ENCODE measurements at places on chromosomes 4 and X. TPM values are rescaled to one million over a fixed set of nuclear protein-coding genes. Genes with fewer than 3 reads are reported as not detected.
A peak's percentile ranks its signal among the peaks of the same experiment; 100 is the strongest.

DNA sequence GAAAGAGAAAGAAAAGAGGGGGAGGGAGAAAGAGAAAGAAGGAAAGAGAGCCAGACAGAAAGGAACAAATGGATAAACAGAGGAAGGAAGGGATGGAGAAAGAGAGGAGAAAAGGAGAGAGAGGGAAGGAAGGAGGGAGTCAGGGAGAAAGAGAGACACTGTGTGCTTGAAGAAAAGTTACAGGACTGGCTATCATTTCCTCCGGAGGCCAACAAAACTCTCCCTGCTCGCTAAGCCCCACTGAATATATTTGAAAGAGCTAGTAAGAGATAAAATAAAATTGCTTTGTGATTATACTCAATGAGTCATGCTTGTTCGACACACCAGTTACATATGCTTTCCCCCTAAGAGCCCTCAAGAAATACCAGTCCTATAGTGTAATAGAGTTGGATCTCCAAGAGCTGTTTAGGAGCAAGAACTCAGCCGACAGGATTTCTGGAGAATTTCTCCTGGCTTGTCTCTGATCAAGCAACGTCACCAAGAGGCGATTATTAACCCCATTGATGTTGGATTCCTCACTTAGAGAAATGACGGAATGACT is 102.2 kb downstream of the MXRA5 start:
- H3K27me3 ChIP-seq, result peaks cover 15% of the 10 kb centered on the region
- H3K4me3 ChIP-seq, result no peak overlapping the region
- H3K27ac ChIP-seq, result no peak overlapping the region
- DNase-seq, result no peak
- no peaks in the 10 kb centered on the region for H3K4me1 ChIP-seq
- H3K36me3 ChIP-seq, result no peaks in the 10 kb centered on the region

DNA sequence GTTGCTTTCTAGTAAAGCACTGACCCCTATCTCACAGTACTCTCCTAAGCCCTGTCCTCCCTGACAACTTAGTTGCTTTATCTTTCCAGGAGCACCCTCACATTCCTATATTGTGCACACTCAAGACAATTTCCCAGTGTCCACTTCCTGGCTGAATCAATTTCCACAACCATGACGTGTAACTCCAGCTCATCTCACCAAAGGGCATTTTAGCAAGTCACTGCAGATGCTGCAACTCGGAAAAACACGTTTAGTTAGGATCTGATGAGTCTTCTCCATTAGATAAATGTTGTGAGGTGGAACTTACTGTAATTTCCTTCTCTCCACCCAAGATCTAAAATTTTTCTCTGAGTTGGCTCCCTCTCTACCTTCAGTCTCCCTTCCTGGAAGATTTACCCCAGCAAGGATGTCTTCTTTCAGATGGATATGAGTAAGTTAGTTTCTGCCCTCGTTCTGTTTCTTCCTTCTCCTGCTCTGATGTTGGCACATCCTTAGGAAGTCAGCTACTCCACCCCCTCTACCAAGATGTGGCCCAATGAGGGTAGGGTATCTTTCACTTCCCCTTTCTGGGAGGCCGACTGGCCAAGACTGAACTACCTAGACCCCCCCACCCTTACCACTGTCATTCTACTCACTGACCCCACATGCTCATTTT is 28.8 kb upstream of the IL13RA1 start:
- H3K27ac ChIP-seq, result no peak overlapping the region
- peaks cover 4% of the 10 kb centered on the region for H3K36me3 ChIP-seq
- no peaks in the 10 kb centered on the region for H3K27me3 ChIP-seq
- no peaks in the 10 kb centered on the region for H3K4me1 ChIP-seq
- DNase-seq, result no peak

GRCh38 chrX:141958675-141959074 is 55.0 kb downstream of the MAGEC1 start:
- H3K4me1 ChIP-seq, result no peaks in the 10 kb centered on the region
- H3K36me3 ChIP-seq, result peaks cover 2% of the 10 kb centered on the region
- H3K27me3 ChIP-seq, result no peaks in the 10 kb centered on the region
- H3K27ac ChIP-seq, result no peak overlapping the region
- no peak overlapping the region for H3K4me3 ChIP-seq
- no peak for DNase-seq

GRCh38 chr4:118396881-118397622 is 44.2 kb upstream of the PRSS12 start:
- peaks cover 2% of the 10 kb centered on the region for H3K36me3 ChIP-seq
- H3K4me3 ChIP-seq, result no peak overlapping the region
- peaks cover 44% of the 10 kb centered on the region for H3K4me1 ChIP-seq
- no peak overlapping the region for H3K27ac ChIP-seq
- no peak for DNase-seq

- H3K27ac ChIP-seq, result no peak overlapping the region
- no peaks in the 10 kb centered on the region for H3K27me3 ChIP-seq
- H3K36me3 ChIP-seq, result no peaks in the 10 kb centered on the region
- H3K4me3 ChIP-seq, result no peak overlapping the region
- no peak for DNase-seq
Measured at GRCh38 chr4:142386449-142386848, 459.7 kb downstream of the INPP4B start.

GRCh38 chrX:64427787-64428186 is 32.5 kb upstream of the MTMR8 start:
- H3K4me3 ChIP-seq, result no peak overlapping the region
- H3K4me1 ChIP-seq, result peaks cover 25% of the 10 kb centered on the region
- no peaks in the 10 kb centered on the region for H3K27me3 ChIP-seq
- no peaks in the 10 kb centered on the region for H3K36me3 ChIP-seq

Gene SLITRK4
- 2.0 TPM for total RNA-seq

DNA sequence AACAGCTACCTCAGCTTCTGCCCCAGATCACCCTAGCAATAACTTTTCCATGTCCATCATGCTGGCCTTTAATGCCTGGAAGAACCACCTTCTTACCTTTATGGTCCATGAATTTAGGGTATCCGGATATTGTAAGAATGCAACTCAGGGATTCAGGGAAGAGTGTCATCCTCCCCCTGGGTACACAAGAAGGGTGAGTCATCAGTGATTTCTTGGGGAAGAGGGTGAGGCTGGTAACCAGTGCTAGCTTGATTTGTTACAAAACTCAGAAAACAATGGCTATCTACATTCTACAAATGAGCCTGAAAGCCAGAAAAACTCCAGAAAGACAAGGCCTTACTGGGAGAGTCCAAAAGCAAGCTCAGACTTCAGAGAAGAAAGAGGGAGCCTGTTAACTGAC is 10.4 kb upstream of the NALF2 start:
- peaks cover 10% of the 10 kb centered on the region for H3K27me3 ChIP-seq
- H3K27ac ChIP-seq, result no peak overlapping the region
- H3K4me1 ChIP-seq, result no peaks in the 10 kb centered on the region
- no peaks in the 10 kb centered on the region for H3K36me3 ChIP-seq
- DNase-seq, result no peak
- H3K4me3 ChIP-seq, result no peak overlapping the region

DNA sequence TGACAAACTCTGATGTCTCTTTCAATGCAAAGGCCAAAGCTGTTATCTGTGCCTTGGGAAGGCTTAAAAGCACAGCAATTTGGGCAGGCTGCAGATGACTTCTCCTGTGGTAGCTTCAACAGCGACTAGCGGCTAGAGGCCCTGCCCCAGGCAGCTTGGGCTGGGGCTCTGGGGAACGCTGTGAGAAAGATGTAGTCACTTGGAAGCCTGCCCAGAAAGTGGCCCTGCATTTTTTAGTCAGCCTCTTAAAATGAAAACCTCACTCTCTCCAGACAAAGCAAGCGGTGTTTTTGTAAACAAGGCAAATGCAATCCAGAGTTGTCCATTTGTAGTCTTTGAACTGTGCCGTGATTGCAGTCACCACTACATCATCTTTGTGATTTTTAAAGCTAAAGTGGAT is 27.5 kb downstream of the PCYT1B start:
- DNase-seq, result no peak
- H3K27me3 ChIP-seq, result no peaks in the 10 kb centered on the region
- H3K4me3 ChIP-seq, result no peak overlapping the region
- H3K27ac ChIP-seq, result no peak overlapping the region
- H3K36me3 ChIP-seq, result peaks cover 6% of the 10 kb centered on the region

Gene PITX2
- total RNA-seq, result 0.77 TPM

DNA sequence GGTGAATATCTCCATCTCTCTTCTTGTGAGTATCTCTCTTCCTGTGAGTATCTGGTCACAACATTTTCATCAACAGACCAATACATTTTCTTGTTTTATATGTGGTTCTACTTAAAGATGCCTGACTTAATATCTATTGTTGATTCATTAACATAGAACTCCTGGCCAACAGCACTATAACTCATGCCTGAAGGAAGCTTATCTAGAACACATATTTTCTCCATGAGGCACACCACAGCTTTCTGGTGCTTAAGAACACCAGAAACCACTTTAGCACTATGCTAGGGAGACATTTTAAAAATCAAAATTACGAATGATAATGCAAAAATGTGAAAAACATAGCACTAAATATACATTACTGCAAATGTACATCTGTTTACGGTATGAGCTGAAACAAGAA is 190.4 kb downstream of the GABRB1 start:
- H3K36me3 ChIP-seq, result no peaks in the 10 kb centered on the region
- DNase-seq, result no peak
- H3K27ac ChIP-seq, result no peak overlapping the region
- no peak overlapping the region for H3K4me3 ChIP-seq
- no peaks in the 10 kb centered on the region for H3K4me1 ChIP-seq

DNA sequence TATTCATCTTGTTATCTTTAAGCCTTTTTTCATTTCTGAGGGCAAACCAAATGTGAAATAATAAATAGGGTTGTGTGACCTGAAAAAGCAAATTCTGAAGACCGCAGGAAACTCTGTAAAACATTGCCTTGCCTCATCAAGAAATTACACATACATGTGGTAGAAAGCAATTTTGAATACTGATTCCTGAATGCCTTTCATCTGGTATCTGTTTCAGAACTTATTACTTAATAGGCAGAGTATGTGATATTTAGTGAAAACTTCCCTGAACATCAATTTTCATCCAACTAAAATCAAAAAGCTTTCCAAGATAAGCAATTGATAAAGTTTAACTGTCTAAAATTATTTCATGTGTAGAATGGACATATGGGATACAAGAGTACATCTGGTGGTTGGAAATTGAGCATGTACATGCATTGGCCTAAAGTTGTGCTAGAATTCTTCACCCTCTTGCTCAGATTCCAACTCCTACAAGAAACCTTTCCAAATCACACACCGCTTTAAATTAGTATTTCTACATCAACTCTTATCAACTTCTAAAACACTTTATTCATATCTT is 606.0 kb upstream of the LCORL start:
- H3K4me3 ChIP-seq, result no peak overlapping the region
- H3K4me1 ChIP-seq, result peaks cover 7% of the 10 kb centered on the region
- peaks cover 2% of the 10 kb centered on the region for H3K36me3 ChIP-seq
- H3K27ac ChIP-seq, result no peak overlapping the region

Gene GLOD5
- total RNA-seq, result not detected

- H3K4me3 ChIP-seq, result no peak overlapping the region
- no peak overlapping the region for H3K27ac ChIP-seq
- H3K27me3 ChIP-seq, result no peaks in the 10 kb centered on the region
- DNase-seq, result no peak
Measured at GRCh38 chrX:42020225-42020624, 96.9 kb upstream of the CASK start.

Gene GPR101
- total RNA-seq, result not detected

- DNase-seq, result peak; percentile 45
- peaks cover 8% of the 10 kb centered on the region for H3K4me1 ChIP-seq
- no peak overlapping the region for H3K4me3 ChIP-seq
- H3K27me3 ChIP-seq, result no peaks in the 10 kb centered on the region
- H3K36me3 ChIP-seq, result no peaks in the 10 kb centered on the region
- H3K27ac ChIP-seq, result no peak overlapping the region
Measured at GRCh38 chr4:22129454-22130029, 181.0 kb upstream of the KCNIP4 start.

Gene CENPE
- total RNA-seq, result 59.7 TPM

DNA sequence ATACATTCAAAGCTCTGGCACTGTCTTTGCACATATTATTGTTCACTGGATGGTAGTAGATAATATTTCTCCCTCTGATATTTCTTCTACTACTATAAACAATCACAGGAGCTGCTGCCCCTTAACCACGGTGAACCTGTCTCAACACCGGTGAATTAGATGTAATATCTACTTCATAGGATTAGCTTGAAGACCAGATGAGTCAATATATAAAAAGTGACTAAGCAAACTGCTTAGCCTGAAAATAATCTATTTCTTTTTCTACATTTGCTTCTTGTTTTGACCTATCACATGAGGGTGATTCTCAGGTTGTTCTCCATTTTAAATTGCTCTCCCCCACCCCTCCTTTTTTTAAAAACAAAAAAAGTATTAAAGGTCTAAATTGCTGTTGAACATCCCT is 645.5 kb downstream of the ANKRD50 start:
- no peak overlapping the region for H3K27ac ChIP-seq
- H3K4me1 ChIP-seq, result no peaks in the 10 kb centered on the region
- DNase-seq, result no peak
- peaks cover 29% of the 10 kb centered on the region for H3K36me3 ChIP-seq
- H3K4me3 ChIP-seq, result no peak overlapping the region

Gene RADX
- total RNA-seq, result 17.4 TPM

GRCh38 chr4:67685532-67685859 is 15.5 kb downstream of the UBA6 start:
- H3K4me1 ChIP-seq, result peaks cover 4% of the 10 kb centered on the region
- DNase-seq, result no peak
- no peaks in the 10 kb centered on the region for H3K27me3 ChIP-seq
- no peak overlapping the region for H3K4me3 ChIP-seq

- H3K27ac ChIP-seq, result no peak overlapping the region
- peaks cover 77% of the 10 kb centered on the region for H3K4me1 ChIP-seq
- no peak for DNase-seq
- no peak overlapping the region for H3K4me3 ChIP-seq
- no peaks in the 10 kb centered on the region for H3K27me3 ChIP-seq
Measured at GRCh38 chr4:138218976-138219375, 23.2 kb downstream of the SLC7A11 start.

GRCh38 chrX:155148724-155149537 is 67.3 kb upstream of the VBP1 start:
- H3K4me1 ChIP-seq, result no peaks in the 10 kb centered on the region
- H3K4me3 ChIP-seq, result no peak overlapping the region
- DNase-seq, result peak; percentile 12
- H3K27ac ChIP-seq, result no peak overlapping the region
- H3K27me3 ChIP-seq, result no peaks in the 10 kb centered on the region

Data from neural crest cell (in vitro differentiated cells).